ENCODE measurements at places on chromosomes 2 and 18.

GRCh38 chr2:239432174-239432573 is 31.4 kb upstream of the HDAC4 start:
- H3K4me3 ChIP-seq: no peak overlapping the region
- peaks cover 6% of the 10 kb centered on the region for H3K4me1 ChIP-seq
- no peak overlapping the region for H3K27ac ChIP-seq
- DNase-seq: no peak
- peaks cover 2% of the 10 kb centered on the region for H3K36me3 ChIP-seq

GRCh38 chr2:172997031-172997430 is 78.6 kb upstream of the MAP3K20 start:
- no peak for DNase-seq
- no peaks in the 10 kb centered on the region for H3K36me3 ChIP-seq
- H3K4me3 ChIP-seq: no peak overlapping the region
- no peak overlapping the region for H3K27ac ChIP-seq
- peaks cover 6% of the 10 kb centered on the region for H3K27me3 ChIP-seq

DNA sequence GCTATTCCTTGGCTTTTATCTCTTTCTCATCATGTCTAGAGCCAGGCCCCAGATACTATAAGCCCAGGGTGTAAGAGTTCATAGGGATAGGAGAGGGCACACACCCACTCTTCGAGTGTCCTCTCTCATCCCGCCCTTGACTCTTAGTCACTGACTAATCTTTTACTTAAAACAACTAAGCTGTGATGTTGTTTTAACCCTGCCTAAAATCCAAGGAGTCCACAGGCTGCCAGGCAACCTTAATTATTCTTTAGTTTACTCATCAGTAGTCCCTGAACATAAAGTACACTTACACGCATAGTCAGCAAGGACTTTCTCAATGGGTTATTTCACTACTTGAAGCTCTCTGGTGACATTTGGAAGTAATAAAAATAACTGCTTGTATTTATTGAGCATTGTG is 28.4 kb downstream of the GREB1L start:
- no peaks in the 10 kb centered on the region for H3K4me1 ChIP-seq
- no peaks in the 10 kb centered on the region for H3K36me3 ChIP-seq
- no peaks in the 10 kb centered on the region for H3K27me3 ChIP-seq

DNA sequence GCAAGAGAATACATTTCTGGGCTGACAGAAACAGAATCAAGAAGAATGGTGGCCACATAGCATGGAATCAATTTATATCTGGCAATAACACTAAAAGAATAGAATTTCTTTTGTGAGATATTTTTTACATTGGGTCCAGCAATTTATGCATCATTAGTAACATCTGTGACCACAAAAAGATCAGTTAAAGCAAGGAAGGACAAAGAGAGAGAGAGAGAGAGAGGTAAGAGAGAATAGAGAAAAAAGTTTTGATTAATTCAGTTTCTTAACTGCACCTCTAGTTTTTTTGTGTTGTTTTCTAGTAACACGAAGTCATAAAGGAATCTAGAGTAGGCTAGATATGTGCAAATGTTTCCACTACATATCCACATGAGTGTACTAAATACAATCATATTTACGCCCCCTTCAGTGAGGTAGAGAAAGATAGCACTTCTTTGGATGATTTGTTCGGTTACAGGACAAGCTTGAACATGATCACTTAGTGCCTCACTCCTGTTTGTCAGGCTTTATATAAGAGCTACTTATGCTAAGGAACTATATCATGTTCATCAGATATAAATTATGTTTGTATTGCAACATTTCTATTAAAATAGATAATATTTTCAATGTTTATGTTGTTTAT is 247.4 kb upstream of the COL3A1 start:
- no peaks in the 10 kb centered on the region for H3K4me1 ChIP-seq
- no peaks in the 10 kb centered on the region for H3K27me3 ChIP-seq
- H3K4me3 ChIP-seq: no peak overlapping the region

DNA sequence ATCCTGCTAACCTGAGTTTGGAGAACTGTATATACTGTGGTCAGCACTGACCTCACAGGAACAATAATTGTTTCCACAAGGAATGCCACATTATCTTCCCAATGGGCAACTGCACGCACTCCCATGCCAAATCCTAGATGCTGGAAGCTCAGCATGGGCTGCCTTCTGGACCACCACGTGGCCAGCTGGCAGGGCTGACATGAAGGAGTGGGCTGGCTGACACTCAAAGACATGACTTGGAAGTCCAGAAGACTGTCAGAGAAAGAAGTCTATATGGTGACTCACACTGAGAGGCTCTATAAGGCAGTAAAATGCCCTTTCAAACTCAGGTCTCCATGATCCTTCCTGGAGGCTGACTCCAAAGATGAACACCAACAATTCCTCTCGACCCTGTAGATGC is 98.4 kb upstream of the RNF152 start:
- H3K27me3 ChIP-seq: peaks cover 3% of the 10 kb centered on the region
- H3K36me3 ChIP-seq: no peaks in the 10 kb centered on the region
- no peak overlapping the region for H3K4me3 ChIP-seq
